Psoas muscle (tissue), 8 donors: ENCODE measurements at places on chromosomes 2 and 18. TPM values are rescaled to one million over a fixed set of nuclear protein-coding genes. Genes with fewer than 3 reads are reported as not detected.

DNA sequence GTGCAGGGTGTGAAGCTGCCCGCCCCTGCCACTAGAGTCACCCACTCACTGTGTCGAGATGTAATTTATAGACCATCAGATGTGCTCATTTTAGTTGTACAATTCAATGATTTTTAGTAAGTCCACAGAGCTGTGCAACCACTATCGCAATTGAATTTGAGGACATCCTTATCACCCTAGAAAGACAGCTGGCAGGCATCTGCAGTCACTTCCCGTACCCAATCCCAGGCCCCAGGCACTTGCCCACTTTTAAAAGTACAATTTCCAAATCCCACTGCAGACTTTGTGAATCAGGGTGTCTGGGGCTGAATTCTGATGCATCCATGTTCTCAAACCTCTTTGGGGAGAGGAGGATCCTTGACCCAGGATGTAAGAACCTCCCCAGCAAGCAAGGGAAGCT, 521.3 kb upstream of the SALL3 start:
- no peak for DNase-seq

GRCh38 chr2:210299866-210300373, 15.1 kb downstream of the MYL1 start:
- DNase-seq: no peak

- DNase-seq: no peak
Measured at GRCh38 chr2:159959136-159959535, 103.3 kb downstream of the PLA2R1 start.

DNA sequence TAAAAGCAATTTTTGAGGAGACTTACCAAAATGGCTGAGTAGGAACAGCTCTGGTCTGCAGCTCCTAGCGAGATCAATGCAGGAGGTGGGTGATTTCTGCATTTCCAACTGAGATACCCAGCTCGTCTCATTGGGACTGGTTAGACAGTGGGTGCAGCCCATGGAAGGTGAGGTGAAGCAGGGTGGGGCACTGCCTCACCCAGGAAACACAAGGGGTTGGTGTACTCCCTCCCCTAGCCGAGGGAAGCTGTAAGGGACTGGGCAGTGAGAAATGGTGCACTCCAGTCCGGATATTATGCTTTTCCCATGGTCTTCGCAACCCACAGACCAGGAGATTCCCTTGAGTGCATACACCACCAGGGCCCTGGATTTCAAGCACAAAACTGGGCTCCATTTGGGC, 419.0 kb downstream of the NUP35 start:
- DNase-seq: no peak

- no peak for DNase-seq
Measured at GRCh38 chr2:239765911-239766310, 259.2 kb downstream of the NDUFA10 start.

GRCh38 chr18:48841381-48842258, 109.1 kb downstream of the SMAD7 start:
- DNase-seq: peak; percentile 53

DNA sequence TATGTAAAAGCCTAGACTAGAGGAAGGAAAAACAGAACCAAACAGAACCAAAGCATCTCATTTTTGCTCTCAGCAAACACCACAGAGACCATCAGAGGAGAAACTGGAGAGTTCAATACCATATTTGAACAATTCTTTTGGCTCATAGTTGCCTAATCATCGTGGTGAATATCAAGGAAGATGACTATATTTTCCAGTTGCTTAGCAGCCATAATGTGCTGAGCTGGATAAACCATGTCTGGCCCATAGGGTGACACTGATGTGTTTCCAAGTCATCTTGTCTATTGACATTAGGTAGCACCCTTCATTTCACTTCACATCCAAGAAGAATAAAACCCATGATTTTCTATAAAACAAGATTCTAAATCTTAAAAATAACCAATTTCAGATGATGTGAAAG, 5.9 kb upstream of the XRCC5 start:
- no peak for DNase-seq

DNA sequence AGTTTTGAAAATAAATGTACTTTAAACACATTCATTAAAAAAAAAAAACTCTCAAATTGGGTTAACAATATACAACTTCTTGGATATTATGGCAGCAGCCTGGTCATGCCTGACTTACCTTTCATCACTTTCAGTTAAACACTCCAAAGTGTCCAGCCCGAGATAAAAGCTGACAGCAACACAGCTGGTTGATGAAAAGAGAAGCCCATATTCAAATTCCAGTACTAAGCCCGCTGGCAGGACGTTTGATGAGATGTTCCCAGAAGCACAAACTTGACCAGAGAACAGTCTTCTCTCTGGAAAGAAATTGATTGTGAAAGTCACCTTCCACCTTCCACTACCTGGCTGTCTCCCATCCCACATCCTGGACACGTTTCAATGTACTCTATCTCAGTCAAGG, 586.3 kb downstream of the TDRD15 start:
- no peak for DNase-seq

- no peak for DNase-seq
Measured at GRCh38 chr2:128301501-128301966, 17.1 kb downstream of the HS6ST1 start.

DNA sequence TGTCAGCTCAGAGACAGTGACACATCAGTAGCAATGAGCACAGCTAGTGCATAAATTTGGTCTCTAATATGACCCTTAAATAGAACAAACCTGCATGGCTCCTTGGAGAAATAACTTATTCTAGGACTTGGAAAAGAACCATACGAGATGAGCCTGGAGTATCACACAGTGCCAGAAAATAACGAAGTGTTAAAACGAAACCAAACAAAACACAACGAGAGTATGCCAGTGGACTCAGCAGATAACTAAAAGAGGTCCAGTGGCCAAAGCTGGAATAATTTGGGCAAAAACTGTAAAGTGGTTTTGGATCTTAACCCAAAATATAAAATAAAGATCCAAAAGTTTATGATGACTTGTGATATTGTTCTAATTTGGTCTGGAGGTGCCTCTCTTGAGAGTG, 1599.0 kb upstream of the LRRTM1 start:
- no peak for DNase-seq

DNA sequence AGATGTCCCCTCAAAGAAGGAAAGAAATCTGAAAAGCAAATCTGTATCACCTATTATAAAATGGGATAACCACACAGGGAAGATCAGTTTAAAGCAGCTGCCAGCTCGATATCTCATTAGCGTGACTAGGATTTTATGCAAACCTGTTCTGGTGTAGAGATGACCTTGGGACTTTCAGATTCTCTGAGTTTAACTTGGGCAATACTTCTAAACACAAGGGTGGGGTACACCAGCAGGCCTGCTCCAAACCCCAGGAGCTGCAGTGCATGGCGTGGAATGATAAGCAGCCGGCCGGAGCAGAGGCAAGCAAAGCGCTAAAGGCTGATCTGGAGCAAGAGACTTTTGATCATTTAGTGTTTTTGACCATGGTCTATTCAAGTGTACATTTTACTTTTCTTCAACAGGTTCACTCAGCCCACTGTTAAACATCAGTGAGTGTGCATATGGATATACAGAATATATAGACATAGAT, 4.7 kb downstream of the SERTAD2 start:
- DNase-seq: no peak

- DNase-seq: no peak
Measured at GRCh38 chr2:152114366-152114765, 15.5 kb upstream of the CACNB4 start.

DNA sequence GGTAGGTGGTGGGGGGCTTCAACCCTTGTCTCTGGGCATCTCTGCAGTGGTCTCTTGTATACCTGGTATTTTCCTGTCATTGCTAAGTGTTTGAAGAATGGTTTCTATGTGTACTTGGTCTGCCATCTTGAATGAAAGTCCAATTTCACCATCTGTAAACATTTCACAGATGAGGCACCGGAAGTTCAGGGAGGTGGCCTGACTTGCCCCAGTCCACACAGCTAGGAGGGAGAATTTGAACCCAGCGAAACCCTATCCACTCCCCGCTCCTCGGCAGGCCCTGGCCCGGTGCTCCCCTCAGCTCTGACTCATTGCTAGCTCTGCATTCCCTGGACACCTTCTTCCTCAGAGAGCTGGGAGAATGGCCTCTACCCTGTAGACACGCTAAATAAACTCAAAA, 30.5 kb downstream of the ZAP70 start:
- DNase-seq: no peak

DNA sequence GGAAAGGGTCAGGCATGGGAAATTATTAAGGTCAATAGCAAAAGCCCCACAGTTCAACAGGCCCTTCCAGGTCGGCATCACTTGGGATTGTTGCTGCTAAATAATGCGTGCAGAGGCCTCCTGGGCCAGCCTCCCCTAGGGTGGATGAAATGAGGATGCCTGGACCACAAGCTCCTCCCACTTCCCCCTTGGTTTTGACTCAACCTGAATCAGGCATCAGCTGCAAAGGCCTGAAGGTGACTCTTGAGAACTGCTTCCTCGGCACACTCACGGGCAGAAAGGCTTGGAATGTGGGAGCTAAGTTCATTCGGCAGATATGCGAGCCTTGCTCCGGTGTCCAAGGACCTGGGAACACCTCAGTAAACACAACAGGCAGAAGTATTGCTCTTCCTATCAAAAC, 69.3 kb downstream of the MBP start:
- DNase-seq: no peak

GRCh38 chr2:46915281-46915810, at the start of gene MCFD2:
TSS of gene MCFD2 (minus strand) at chr2:46915806. CDS start at chr2:46909171, 6,635 bp downstream.
- DNase-seq: no peak

- DNase-seq: no peak
Measured at GRCh38 chr18:9764011-9764481, 55.9 kb downstream of the RAB31 start.

- DNase-seq: no peak
Measured at GRCh38 chr2:1749489-1750119, 5.3 kb upstream of the PXDN start.

DNA sequence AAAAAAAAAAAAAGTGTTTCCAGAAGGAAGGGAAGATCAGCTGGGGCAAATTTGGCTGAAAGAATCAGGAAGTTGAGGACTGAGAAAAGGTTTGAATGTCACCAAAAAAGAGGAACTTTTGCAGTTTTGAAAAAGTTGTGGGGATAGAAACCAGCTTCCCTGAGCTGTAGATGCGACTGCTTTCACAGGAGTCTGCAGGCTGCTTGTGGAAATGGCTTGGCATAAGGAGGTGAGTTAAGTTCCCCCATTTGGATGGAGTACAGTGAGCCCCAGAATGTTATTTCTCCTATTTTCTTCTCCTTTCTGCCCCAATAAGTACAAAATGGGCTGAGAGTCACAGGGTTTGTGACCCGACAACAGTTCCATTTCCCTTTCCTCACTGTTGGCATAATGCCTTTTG, 16.5 kb upstream of the ME2 start:
- DNase-seq: no peak

DNA sequence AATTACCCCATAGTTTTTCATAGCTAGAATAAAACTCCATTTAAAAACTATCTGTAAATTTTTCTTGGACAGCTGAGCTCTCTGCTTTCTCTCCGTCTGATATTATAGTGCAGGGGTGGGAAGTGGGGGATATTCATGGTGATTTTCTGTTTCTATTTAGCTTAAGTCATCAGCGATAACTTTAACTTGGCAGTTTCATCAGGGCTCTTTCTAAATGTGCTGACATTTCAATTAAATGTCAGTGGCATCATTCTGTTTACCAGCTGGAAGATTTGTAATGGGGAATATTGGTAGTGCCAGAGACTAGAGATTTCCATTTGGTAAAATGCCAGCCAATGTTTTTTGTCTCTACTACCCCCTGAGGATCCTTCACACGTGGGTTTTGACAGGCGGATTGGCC, 53.5 kb upstream of the CAPN13 start:
- no peak for DNase-seq

TTN gene
- polyA plus RNA-seq: 173 TPM

TMEM247 gene
- not detected for polyA plus RNA-seq

UPP2 gene
- polyA plus RNA-seq: not detected

BOLL gene
- polyA plus RNA-seq: 2.9 TPM

DSC2 gene
- polyA plus RNA-seq: 0.21 TPM
